ENCODE measurements at places on chromosomes 13 and 19. TPM values are rescaled to one million over a fixed set of nuclear protein-coding genes. Genes with fewer than 3 reads are reported as not detected.

DNA sequence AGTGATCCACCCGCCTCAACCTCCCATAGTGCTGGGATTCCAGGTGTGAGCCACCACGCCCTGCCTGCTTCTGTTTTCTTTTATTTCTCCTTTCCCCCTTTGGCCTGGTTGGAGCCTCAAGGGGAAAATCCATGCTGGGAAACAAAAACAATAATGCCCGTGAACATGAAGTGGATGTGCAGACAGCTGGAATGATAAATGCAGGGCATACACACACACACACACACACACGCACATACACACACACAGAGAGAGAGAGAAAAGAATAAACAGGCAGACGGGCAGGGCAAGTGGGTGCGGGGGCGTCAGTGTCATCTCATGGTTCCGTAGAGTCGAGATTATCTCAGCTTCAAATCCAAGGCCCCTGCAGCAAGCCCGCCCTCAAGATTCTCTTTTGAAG is 4.4 kb upstream of the PLEKHF1 start:
- no peak for DNase-seq

DNA sequence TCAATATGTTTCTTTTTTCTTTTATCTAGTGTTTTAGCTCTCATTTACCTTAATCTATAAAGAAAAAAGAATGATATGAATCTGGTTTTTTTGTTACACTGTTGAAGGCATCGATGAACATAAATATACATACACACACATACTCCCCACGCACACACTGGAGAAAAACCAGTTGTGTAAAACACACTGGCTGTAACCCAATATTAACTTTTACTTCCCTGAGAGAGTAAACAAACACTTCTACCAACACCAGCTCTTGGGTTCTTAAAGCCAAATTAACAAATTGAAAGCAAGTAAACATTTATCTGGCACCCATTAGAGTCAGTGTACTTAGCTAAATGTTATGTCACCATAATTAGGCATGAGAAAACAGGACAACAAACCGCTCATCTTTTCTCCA is 145.7 kb downstream of the ABCC4 start:
- no peak for DNase-seq

DNA sequence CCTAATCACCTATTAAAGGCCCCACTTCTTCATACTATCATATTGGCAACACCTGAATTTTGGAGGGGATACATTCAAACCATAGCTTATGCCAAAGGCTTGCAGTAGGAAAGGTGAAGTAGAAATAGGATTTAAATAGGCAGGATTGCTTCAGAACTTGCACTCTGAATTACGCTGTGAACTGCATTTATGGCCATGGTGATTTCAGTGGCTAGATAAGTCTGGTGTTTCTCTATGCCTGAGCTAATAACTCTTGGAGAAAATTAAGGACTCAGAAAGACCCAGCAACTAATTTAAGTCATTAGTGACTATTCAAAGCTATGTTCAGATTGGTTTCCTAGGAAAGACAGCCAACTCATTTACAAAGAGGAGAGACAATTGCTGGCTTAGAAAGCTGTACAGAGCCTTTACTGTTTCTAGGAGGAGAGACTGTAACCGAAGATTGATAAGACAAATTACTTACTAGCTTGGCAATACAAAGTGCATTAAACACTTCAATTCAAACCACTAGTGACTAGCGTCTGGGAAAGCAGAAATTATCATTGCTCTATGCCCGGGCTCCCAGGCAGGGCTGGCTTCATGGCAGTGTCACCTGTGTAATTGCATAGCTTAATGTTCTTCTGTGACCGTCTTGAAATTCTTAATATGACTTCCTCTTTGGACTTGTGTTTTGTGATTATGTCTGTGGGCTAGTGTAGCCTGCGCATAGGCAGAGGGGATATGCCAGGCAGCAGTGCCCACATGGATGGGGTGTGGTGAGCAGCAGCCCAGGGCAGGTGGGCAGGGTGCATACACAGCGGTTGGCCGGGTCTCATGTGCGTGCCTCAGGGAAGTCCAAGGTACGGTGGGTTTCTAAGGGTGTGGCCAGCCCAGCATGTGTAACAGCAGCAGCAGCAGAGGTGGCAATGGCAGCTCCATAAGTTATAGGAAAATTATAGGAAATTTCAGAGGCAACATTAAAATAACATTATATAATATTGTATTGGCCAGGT is 60.1 kb downstream of the KL start:
- DNase-seq, result no peak

DNA sequence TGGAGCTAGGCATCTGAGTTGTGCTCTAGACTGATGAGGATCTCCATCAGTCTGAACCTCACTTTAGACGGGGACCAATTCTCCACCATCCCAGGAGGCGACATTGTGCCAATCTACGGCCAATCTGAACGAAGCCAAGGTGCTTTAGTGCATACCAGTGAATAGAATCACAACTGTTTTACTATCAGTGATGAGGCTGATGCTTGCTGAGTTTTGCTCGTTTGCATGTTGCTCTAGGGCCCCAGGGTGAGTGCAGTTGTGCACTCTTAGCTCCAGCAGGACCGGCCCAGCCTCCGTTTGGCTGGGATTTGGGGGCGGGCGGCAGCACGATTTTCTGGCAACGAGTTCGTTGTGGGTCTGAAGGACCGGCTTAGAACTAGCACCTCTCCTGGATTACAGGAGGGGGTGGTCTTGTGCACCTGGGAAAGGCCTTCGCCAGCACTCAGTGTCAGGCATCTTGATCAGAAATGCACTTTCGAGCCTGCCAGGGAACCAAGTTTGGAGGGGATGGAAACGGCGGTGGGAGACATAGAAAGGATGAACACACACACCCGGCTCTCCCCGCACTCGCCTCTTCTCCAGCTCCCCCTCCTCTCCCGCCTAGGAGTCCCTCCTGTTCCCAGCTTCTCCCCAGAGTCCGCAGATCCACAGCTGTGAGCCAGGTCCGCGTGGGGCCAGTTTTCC is 4.4 kb downstream of the GSX1 start:
- no peak for DNase-seq

The CGB1 gene
- not detected for polyA plus RNA-seq

DNA sequence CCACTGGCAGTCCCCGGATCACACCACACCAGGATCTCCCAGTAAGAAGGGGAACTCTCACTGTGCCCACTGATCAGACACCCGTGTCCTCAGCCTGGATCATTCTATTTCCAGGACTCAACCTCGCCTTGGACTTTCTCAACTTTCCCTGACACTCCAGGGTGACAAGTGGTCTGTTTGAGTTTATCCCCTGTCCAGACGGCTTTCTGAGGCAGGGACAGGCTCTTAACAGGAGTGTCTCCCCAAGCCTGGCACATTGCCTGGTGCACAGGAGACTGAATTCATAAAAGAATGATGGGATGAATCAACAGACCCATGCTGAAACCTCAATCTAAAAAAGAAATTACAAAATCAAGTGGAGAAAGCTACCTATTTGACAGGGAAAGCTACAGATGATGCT is 606.6 kb downstream of the EFNB2 start:
- DNase-seq, result no peak

The UBE2L5 gene
- not detected for polyA plus RNA-seq

The ZNF320 gene
- 9.8 TPM for polyA plus RNA-seq

DNA sequence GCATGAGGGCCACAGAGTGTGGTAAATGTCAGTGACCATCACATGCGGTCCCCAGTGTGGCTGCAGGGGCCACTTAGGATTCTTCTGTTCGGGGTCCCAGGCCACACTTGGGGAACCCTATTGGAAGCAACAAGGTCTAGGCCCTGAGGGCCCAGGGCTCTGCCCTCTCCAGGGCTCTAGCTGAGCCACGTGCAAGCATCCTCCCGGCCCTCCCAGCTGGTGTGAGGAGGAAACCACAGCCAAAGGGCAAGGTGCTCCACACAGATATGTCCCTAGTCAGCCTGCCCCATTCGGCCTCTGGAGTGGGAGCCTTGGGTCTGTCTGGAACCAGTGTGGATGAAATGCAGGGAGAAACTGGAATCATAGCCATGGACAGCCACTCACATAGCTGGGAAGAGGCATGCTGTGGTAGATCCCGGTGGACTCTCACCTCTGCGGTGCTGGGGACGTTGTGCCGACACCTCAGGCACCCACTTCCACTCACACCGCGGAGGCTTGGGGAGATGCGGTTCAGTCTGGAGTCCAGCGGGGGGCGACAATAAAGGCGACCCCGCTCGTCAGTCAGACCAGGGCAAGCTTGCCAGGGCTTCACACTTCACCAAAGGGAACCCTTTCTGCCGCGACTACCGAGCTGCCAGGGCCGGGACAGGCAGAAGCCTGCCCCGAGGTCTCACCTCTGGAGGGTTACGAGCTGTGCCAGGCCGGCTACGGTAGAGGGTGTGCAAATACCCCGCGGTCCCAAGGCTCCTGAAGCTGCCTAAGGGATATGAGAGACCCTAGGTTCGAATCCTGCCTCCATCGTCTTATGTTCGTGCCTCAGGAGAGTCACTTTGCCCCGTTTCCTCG is 4.3 kb upstream of the ZNF497 start:
- no peak for DNase-seq

- peak; percentile 49 for DNase-seq
These were observed 53.1 kb upstream of the CYSLTR2 start for GRCh38 chr13:48600374-48601364.

- peak; percentile 46 for DNase-seq
These were observed 1.4 kb downstream of the RNF126 start for GRCh38 chr19:661427-662196.

GRCh38 chr19:30669329-30670010 is 297.3 kb downstream of the ZNF536 start:
- DNase-seq, result peak; percentile 62

DNA sequence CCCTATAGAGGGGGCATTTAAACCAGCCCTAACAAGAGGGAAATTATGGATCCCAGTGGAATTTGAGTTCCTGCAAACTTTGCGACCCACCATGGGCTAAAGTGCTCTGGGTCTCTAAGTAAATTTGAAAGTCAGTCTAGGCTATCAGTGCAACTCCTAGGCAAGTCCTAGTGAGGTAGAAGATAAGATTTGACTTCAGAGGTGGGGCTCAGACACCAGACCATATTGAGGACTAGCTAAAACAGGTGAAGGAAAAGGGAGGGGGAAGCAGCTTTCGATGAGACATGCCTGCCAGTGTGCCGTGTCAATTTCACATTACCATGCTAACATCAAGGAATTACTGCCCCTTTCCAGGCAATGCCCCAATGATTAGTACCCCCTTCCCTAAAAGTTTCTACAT is 38.4 kb downstream of the CD320 start:
- no peak for DNase-seq

DNA sequence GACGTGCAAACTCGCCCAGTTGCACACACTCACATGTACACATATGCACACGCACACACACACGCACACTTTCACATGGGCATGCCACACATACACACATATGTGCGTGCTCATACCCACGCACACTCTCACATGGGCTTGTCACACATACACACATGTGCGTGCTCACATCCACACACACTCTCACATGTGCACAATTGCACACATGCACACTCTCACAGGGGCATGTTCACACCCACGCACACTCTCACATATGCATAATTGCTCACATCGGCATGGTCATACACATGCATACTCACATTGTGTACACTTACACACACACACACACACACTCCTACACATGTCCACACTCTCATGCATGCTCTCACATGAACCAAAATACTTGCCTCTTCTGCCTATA is 32.8 kb upstream of the PEPD start:
- DNase-seq, result no peak

DNA sequence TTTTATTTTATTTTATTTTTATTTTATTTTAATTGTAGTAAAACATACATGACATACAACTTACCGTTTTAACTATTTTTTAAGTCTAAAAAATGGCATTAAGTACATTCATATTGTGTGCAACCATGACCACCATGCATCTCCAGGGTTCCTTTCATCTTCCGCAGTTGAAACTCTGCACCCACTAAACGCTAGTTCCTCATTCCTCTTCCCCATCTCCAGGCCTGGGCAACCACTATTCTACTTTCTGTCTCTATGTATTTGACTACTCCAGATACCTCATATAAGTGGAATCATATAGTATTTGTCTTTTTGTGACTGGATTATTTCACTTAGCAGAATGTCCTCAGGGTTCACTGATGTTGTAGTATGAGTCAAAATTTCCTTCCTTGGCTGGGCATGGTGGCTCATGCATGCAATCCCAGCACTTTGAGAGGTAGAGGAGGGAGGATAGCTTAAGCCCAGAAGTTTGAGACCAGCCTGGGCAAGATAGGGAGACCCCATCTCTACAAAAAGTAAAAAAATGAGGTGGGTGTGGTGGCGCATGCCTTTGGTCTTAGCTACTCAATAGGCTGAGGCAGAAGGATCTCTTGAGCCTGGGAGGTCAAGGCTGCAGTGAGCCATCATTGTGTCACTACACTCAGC is 55.7 kb upstream of the ZNF507 start:
- no peak for DNase-seq

The S1PR5 gene
- polyA plus RNA-seq, result 4.0 TPM

GRCh38 chr19:7914099-7914498 is 531 bp upstream of the TGFBR3L start:
- DNase-seq, result no peak

The ZNF528 gene
- 1.3 TPM for polyA plus RNA-seq

DNA sequence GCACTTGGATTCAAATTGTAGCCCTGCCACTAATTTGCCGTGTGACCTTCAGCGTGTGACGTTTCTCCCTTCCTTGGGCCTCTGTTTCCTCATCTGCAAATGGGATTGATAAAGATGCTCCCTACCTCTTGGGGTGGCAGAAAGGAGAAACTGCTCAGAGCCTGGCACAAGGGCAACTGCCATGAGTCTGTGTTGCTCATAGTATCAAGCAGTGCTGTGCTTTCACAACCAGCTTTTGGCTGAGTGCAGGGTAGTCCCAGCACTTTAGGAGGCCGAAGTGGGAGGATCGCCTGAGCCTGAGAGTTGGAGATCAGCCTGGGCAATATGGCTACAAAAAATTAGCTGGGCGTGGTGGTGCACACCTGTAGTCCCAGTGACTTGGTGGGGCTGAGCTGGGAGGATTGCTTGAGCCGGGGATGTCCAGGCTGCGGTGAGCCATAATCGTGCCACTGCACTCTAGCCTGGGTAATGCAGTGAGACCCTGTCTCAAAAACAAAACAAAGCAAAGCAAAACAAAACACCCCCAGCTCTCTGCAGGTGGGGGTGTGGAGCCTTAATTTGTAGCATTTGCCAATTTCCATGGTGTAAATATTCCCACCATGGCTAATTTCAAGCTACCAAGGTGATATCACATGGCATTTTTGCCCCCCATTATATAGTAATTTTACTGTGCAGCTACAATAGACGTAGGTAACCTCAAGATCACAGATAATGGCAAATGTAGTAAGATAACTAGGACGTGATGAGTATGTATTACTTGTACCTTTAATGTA is 1.6 kb upstream of the MARK4 start:
- peak; percentile 21 for DNase-seq

DNA sequence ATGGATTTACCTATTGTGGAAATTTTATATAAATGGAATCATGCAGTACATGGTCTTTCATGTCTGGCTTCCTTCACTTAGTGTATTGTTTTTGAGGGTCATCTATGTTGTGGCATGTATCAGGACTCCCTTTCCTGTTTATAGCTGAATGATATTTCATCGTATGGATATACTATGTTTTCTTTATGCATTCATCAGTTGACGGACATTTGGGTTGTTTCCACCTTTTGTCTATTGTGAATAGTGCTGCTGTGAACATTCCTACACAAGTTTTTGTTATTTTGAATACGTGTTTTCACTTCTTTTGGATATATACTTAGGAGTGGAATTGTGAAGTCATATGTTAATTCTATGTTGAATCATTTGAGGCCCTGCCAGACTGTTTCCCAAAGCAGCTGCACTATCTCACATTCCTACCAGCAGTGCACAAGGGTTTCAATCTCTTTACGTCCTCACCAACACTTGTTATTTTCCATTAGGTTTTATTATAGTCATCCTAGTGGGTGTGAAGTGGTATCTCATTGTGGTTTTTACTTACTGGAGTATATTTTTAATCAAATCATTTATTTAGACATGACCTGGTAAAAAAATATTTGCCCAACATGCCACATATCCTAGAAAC is 262.7 kb downstream of the DLEU7 start:
- no peak for DNase-seq

The CBY2 gene
- polyA plus RNA-seq, result not detected
